ENCODE measurements at places on chromosomes 12 and 14.

GRCh38 chr14:59601056-59601455 is 24.4 kb upstream of the CCDC175 start:
- no peak for DNase-seq

DNA sequence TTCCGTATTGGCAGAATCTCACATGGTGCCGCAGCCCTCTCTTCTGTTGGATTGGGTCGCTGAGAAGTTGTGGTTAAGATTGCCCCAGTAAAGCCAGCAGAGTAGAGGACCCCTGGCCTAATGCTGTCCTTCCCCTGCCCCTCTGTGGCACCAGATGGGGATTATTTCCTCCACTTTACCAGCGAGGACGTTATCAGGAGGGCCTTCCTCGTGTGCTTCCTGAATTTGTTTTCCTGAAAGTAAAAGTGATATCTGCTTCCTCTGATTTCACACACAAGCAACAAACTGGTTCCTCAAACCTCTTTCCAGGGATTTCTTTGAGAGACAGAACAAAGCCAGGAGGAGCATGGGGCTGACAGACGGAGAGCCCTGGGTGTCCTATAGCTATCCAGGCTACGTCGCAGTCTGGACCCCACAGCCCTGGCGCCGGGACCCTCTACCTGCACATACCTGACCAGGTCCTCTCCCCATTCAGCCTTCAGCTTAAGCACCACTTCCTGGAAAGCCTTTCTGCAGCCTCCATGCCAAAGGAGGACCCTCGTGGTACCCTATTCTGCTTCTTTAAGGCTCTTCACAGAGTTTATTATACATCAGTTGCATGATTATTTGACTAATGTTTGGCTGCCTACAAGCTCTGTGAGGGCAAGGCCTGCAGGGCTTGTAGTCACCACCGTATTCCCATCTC is 314.8 kb upstream of the FKBP4 start:
- DNase-seq: no peak

GRCh38 chr14:98931911-98932310 is 340.1 kb downstream of the BCL11B start:
- DNase-seq: no peak

DNA sequence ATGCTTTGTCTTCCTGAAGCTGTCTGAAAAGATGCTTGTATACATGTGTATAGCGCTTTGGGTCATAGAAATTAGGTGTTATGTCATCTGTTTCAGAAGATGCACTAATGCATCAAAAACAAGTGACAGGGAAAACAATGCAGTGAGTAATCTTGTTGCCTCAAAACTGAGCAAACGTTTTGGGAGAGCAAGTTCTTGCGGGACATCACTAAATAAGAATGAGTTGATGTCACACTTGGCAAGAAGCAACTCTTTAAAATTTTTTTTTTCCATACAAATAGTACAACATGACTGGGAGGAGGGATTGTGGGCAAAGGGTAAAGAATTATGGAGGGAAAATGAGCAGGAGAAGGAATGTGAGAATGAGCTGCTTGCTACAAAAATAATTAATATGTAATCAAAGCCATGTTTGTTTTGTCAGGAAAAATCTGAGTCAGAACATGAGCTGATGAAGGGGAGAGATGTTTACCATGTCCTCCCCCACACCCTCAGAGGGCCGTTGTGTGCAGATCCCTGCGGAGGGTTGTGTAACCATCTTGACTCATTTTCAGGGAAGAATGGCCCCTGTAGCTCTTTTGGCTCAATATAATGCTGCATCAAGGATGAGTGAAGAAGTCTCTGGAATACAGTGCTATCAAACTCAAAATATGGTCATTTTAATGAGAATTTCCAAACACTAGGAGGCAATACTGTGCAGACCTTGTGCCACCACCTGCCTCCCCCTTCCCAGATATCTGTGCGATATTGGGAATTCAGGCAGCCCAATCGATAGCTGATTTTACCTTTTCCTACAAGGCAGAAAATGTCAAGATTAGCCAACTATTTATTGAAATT is 41.4 kb downstream of the BORCS5 start:
- peak; percentile 90 for DNase-seq

GRCh38 chr12:43957732-43958372 is 122.0 kb downstream of the TMEM117 start:
- DNase-seq: peak; percentile 46

- no peak for DNase-seq
These were observed 7.4 kb downstream of the TCP11L2 start for GRCh38 chr12:106309671-106310505.

DNA sequence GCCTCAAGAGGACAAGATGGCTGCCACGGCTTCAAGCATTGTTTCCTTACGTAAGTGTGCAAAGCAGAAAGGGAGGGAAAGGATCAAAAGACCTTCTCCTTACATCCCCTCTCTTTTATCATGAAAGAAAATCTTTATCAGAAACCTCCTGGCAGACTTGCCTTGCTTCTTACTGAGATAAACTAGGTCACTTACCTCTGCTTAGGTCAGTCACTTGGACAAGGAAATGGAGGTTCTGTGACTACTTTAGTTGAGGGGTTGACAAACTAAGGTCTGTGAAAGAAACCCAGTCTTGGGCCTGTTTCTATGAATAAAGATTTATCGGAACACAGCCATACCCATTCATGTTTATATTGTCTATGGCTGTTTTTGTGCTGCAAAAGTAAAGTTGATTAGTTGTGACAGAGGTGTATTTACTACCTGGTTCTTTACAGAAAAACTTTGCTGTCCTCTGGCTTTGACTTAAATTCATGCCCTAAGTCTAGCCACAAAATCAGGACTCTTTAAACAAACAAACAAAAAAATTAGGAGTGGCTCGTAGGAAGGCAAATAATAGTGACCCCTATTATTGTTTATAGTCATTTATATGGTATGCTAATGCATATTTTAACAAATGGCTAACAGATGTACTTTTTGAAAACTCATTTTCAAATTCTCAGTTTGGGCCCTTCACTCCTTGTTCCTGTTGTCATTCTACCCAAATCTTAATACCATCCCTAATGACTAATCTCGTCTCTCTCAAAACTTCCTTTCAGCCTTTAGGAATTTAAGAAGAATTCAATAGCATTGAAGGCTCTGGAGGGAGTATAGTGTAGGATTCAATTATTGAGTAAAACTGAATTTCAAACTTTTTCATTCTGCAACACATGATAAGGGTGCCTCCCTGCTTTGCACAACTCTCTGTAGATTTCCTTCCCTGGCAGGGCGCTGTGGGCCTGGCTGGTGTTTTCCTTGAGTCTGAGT is 42.0 kb upstream of the ATP2B1 start:
- DNase-seq: peak; percentile 71
